ENCODE measurements at places on chromosomes 16 and 17.

- DNase-seq = no peak
Observed at GRCh38 chr17:55430541-55431288, 9.1 kb upstream of the MMD start.

DNA sequence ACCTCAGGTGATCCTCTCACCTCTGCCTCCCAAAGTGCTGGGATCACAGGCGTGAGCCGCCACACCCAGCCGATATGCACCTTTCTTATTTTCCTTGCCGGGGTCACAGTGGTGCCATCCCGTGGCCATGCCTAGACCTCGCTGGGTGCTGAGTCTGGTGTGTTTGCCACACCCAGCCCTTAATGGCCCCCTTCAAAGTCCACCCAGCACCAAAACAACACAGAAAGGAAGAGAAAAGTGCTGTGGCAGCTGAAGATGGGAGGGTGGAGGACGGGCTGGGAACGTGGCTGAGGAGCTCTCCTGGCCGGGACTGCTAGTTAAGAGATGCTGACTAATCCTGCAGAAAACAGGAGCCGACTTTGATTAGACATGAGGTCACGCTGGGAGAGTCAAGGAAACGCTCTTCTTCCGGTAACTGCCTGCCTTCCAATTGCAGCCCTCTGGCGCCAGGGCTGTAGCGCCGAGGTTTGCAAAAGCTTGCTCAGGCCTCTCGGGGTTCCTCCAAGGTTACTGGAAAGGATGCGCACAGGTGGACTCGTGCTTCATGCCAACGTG is 10.9 kb downstream of the SLC43A2 start:
- peak; percentile 92 for DNase-seq

DNA sequence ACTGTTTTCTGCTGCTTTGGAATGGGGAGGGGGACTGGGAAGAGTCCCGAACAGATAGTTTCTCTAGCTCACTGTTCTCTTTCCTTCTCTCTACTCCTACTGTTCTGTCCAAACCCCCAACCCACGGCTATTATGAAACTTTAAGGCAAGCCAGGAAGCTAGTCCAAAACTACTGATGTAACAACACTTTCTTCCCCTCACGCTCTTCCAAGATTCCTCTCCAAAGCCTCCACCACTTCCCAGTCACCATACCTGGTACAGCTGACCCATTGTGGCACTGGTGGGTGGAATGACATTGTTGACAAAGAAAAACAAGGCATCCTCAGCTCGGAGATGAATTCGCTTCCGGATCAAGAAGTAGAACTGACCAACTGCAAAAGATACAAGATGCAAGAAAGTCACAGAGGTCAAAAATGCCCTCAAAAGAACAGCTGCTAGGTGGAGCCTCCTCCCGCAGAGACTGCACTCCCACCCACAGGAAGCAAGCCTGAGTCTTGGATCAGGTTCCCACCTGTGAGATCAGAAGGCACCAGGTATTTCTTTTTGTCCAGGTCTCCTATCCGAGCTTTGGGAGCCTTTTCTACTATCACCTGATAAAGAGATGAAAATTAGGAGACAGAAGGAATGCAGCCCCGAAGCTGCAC is 1.0 kb downstream of the GABARAP start:
- DNase-seq = no peak

GRCh38 chr16:8729779-8730334 is 55.4 kb downstream of the ABAT start:
- DNase-seq = no peak

- DNase-seq = no peak
Observed at GRCh38 chr16:82331397-82331796, 161.4 kb upstream of the MPHOSPH6 start.

DNA sequence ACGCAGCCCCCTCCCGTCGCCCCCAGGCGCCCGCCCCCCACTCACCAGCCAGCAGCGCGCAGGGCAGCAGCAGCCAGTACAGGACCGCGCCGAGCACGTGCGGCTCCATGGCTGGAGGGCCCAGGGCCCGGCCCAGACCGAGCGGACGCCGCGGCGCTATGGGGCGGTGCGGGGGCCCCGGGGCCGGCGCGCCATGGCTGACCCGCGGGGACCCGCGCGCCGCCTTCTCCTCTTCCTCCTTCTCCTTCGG is 239 bp downstream of the PIEZO1 start:
- no peak for DNase-seq

GRCh38 chr17:992933-993332 is 4.0 kb upstream of the TIMM22 start:
- no peak for DNase-seq
